ENCODE measurements at places on chromosomes 6 and 20.

DNA sequence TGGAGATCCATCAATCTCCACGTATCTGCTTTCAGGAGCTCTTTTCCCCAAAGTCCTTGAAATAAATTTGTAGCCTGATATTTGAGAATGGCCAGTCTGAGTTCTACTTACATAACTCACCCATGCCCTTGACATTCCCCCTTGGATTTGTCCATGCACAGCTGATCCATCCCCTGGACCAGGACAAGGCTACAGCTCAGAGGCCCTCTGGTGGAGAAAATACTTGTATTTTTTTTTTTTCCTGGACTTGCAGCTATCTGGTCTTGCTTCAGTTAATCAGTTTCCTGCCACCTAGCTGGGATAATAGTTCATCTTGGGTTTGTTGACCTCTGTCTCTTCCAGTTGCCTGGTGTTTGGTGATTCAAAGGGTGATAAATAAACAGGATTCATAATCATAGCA lies 467.6 kb downstream of the DHX35 start:
- DNase-seq: no peak

- DNase-seq: no peak
Observed at GRCh38 chr6:64990652-64991304, 716.2 kb downstream of the EYS start.

DNA sequence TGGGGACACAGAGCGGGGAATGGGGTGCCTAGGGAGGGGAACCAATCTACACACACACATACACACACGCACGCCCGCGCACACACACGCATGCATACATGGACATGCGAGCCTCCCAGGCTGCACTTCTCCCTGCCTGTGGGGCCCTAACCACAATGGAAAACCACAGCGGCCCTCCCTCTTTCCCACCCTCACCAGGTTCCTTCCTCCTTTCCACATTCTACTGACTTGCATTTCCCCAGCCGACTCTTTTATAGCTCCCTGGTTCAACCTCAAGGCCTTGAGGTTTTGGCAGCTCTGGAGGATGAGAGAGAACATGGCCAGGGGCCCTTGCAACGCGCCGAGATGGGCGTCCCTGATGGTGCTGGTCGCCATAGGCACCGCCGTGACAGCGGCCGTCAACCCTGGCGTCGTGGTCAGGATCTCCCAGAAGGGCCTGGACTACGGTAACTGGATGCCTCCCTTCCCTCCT lies at the start of gene BPI:
TSS of gene BPI (plus strand) at position 249 of the 472 bp plus-strand sequence. CDS start at position 317, 68 bp downstream.
- DNase-seq: no peak

DNA sequence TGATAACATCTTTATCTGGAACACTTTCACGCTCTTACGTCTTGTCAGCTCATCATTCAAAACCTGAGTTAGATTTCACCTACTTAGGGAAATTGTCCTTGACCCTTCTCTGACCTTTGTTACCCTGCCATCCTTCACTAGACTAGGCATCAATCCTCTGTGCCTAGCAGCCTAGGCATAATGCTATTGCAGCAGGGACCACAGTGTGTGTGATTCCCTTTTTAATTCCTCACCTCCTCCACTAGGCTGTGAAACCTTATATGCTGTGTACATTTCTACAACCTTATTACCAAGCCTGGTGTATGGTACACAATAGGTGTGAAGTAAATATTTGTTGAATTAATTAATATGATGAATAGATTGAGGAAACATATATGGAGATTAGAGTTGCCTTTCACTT lies 66.7 kb upstream of the DEFB112 start:
- no peak for DNase-seq

DNA sequence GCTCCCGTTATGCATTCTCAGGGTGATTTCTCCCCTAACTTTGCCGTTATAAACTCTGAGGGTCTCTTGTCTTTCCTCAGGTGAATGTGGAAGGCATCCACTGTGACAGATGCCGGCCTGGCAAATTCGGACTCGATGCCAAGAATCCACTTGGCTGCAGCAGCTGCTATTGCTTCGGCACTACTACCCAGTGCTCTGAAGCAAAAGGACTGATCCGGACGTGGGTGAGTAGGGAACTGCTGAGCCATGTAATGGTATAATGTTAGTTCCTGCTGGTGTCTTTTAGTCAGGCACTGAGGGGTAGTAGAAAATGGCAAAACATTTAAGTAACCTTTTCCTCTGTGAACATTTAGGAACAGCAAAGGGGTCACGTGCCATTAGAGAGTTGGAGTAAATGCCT lies 395.4 kb downstream of the ARHGAP18 start:
- no peak for DNase-seq

- no peak for DNase-seq
Observed at GRCh38 chr6:5208057-5208456, 52.7 kb downstream of the LYRM4 start.

- DNase-seq: no peak
Observed at GRCh38 chr6:42175860-42176259, 2.7 kb downstream of the GUCA1A start.

- DNase-seq: no peak
Observed at GRCh38 chr6:8943073-8943472, 507.7 kb upstream of the SLC35B3 start.

DNA sequence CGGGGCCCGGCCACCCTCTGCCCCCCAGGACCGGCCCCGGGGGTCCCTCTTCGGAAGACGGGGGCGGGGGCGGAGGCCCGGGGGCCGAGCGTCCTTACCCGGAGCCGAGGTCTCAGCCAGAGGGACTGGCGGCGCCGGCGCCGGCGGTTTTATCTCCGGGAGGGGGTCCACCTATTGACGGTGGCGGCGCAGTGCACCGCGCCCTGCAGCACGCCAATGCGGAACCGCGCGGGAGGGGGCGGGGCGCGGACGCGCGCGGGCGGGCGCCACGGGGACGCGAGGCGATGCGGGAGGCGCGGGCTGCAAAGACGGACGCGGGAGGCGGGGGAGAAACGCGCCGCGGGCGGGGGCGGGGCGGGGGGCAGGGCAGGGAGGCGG lies at the start of gene EEF1A2:
TSS of gene EEF1A2 (minus strand) at position 124 of the 378 bp plus-strand sequence. CDS start 1,320 bp downstream, outside the sequence.
- peak; percentile 12 for DNase-seq

DNA sequence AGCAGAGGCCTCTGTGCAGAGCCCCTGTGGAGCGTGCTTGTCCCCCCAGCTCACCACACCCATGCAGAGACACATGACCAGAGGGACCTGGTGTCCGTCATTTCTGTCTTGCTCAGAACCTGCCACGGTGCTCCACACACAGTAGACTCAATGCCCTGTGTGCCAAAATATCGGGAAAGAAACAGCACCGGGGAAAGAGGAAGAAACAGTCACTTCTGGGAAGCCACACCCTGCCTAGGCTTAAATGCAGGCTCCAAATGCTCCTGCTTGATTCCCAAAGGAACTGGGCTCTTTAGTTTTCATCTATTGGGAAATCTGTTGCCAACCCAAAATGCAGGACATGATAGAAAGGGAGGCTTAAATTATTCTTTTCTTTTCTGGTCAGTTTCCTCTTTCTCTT lies 503.9 kb downstream of the CD83 start:
- DNase-seq: no peak

DNA sequence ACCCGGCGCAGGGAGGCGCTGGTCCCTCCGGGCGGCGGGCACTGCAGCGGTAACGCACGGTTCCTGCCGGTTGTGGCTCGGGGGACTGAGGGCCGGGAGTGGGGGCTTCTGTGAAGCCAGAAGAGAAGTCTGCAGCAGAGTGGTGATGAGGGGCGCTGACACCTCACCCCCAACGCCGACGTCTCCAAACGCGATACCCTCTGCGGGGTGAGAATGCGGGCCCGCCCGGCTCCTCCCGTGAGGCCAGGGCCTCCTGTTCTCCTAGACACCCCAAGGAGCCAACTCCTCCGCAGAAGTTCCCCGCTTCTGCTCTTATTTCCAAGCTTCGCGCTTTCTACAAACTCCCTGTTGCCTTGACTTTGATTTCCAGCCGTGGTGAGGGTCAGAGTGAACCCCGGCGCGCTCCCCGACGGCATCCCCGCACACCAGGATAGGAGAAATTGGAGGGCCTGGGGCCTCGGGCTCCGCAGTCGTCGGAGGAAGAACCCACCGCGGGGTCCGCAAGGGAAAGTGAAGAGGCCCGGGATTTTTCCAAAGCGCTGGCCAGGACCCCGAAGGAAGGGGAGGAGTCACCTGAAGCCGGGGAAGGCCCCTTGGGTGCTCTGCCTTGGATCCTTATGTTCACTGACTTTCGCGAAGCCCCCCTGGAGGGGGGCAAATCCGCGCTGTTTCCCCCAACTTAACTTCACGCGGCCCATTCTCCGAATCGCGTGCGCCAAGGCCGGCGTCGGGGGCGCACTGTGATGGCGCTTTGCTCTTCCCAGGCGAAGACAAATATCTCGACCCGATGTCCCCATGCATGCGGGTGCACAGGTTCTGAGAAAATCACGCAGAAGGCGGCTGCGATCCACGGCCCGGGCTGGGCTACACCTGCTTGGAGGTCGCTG lies 3.1 kb upstream of the INSM1 start:
- no peak for DNase-seq

- no peak for DNase-seq
Observed at GRCh38 chr6:46549155-46549554, 57.9 kb upstream of the RCAN2 start.

- DNase-seq: no peak
Observed at GRCh38 chr6:73121421-73121993, 103.8 kb downstream of the KHDC1L start.

DNA sequence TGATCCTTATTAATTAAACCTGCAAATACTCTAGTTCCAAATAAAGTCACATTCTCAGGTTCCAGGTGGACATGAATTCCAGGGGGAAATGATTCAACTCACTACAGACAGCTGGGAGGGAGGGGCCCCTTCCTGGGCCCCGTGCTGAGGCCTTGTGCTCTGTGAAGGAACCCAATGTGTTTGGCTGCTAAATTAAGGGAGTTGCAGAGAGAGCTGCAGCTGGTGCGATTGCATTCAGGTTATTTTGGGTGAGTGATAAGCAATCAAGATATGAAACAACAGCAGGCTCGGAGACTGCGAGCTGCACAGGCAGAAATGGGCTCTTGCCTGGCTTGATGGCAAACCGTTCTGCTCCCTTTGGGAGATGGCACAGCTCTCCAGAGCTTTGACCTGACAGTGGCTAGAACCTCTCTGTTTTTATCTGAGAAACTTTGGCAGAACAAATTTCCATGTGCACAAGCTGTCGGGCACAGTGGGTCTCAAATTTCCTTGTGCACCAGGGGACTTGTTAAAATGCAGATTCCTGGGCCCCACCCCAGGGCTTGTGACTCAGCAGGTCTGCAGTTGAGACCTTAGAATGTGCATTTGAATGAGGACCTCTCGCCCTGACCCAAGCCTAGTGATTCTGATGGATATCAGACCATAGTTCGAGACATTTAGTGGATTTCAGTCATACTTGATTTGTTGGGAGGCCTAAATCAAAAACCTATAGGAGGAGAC lies 9.8 kb downstream of the MAPK13 start:
- DNase-seq: no peak

DNA sequence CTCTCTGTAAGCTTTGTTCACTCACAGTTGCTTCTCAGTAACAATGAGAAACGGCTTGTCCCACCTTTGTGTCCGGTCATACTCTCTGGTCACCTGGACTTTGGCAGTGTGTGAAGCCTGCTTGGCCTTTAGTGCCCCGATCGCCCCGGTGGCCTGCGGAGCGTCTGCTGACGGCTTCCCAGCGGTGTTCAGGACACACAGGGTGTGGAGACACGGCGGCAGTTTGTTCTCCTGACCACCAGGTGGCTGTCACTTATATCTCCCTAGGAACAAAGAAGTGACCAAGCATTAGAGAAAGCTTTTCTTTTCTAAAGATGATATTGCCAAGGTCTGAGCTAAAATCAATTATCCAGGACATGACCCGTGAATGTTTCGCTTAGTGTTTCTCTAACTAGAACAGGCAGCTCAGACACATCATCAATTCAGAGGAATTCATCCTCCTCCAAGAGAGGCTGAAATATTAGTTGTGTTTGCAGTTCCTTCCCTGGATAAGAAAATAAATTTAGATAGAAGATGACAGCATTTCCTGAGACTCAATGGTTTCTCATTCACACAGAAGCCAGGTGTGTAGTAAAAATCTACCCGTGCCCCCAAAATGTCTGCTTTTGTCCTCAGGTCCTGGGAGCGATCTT lies 167.4 kb upstream of the THBS2 start:
- DNase-seq: no peak

- DNase-seq: no peak
Observed at GRCh38 chr6:158023597-158023939, 41.9 kb downstream of the SYNJ2 start.

- no peak for DNase-seq
Observed at GRCh38 chr20:16576219-16576618, 3.0 kb upstream of the KIF16B start.

DNA sequence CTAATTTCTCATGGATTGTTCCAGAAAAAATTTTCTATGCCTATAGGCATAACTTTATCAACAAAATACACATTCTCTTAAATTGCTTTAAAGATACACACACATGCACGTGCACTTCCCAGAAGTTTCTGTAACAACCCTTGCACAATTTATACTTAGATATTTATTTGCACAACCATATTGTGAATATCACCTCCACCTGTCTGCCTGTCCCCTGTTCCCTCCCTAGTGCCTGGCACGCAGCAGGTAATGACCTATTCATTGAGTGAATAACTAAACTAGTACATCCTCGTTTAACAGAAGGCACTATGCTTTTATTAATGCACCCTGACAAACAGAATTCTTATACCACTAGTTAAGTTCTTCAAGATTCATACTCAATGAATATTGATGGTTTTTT lies 198.9 kb downstream of the BCAS1 start:
- no peak for DNase-seq

GRCh38 chr6:1885576-1886011 lies 275.9 kb downstream of the FOXC1 start:
- no peak for DNase-seq

- DNase-seq: no peak
Observed at GRCh38 chr6:90149280-90149679, 147.4 kb downstream of the BACH2 start.

- DNase-seq: no peak
Observed at GRCh38 chr20:56842056-56842455, 212.9 kb downstream of the TFAP2C start.

- no peak for DNase-seq
Observed at GRCh38 chr20:57315976-57316480, 13.6 kb upstream of the SPO11 start.

- DNase-seq: no peak
Observed at GRCh38 chr6:169786349-169786748, 34.9 kb downstream of the ERMARD start.

GRCh38 chr6:116963972-116964371 lies 86.9 kb downstream of the RFX6 start:
- DNase-seq: no peak
